HTR-8/SVneo (cell line): ENCODE measurements at places on chromosomes 4 and X.
A peak's percentile ranks its signal among the peaks of the same experiment; 100 is the strongest.

DNA sequence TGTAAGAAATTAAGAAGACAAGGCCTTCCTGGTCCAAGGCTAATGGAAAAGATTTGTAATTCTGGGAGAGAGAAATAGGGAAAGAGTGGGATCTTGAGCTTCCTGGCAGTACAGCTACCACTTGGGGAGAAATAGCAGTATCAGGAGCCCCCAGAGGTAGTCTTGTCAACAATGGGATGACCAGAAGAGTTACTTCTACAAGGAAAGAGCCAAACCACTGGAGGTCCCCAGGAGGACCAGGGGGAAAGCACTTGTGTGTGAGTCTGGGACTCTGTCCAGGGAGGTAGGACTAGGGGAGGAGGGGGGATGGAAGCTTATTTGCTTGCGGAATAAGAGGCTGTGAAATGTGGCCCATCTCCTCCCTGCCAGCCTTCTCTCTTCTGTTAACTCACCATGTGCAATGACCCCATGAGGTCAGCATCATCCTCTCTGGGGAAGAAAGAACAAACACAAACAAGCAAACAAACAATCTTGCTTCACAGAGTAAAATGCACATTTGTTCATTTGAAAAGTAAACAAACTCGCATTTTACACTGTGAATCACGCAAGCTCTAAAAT is 160.1 kb downstream of the STK32B start:
- no peak for DNase-seq

DNA sequence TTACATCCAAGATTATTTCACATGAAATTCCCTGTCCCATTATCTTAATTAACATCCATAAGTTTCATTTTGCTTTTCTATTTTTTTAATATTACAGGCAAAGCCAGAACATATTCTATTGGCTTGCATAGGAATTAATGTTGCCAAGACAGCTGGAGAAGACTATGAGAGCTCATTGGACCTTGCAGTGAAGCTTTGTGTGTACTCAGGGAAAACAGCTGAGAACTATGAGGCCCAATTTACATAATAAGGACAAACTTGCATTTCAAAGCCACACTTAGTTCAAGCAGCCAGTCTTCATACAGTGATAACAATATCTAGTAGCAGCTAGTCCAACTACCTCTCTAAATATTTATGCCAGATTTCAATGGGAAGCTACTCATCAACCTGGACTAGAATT is 134.4 kb downstream of the DDX53 start:
- no peak for DNase-seq

GRCh38 chrX:102712981-102713625 is 855 bp downstream of the GPRASP2 start:
- DNase-seq = no peak

GRCh38 chrX:34656842-34657725 is at the start of gene TMEM47:
Gene TMEM47, minus strand, starts transcription at chrX:34657285. Its CDS starts 256 bp downstream, at chrX:34657029.
- DNase-seq = peak; percentile 27

GRCh38 chr4:57504139-57504538 is 394.0 kb upstream of the IGFBP7 start:
- no peak for DNase-seq

- no peak for DNase-seq
These were observed 111.3 kb downstream of the CBLL2 start for GRCh38 chrX:22383988-22384387.

DNA sequence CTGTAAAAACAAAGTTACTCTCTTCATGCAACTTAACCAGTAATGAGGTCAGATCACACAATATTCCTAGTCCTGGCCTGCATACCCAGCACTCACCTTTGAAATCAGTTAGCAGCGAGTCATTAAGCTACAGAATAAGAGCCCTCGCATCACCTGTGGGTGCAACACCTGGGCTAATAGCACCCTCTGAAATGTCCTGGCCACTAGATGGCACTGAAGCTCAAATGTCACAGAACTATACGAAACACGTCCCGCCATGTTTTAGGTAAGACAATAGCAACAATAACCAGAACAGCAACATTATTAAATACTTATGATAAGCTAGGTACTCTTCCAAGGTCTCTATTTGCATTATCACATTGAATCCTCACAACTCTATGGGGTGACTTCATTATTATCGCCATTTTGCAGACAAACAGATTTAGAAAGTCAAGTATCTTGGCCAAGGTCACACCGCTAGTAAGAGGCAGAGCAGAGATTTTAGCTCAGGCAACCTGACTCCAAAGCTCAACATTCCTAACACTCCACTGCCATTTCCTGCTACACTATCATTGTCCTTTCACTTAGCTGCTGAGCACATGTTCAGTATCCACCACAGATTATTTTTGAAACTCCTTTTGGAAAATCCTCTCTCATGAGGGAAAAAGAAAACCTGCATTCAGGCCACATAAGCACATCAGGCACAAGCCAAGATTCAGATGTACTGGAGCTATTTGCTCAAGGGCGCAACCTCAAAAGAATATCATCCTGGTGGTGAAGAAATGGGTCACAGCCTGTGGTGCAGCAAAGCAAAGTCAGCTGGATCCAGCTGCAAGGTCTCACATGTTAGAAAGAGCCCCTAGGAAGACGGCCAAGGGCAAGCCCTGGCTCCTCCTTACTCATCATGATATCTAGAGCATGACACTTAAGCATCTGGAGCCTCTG is 59.5 kb upstream of the KDR start:
- DNase-seq = no peak
